ENCODE measurements at places on chromosomes 16 and 17.

DNA sequence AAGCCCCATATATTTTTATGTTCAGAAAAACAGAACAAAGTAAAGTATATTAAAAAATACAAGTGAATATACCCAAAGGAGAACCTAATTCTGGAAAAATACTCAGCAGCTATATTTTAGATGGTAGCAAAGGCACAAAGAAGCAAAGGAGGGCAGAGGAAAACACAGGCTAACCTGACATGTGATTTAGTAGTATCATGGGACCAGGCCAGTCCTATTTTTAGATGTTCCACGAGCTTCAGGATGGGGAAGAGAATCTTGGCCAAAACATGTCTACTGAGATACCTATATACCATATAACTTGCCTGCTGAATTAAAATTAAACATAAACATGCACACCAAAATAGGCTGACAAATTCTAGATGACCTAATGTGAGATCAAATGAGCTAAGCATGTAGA lies 32.9 kb downstream of the SMYD4 start:
- DNase-seq = no peak

DNA sequence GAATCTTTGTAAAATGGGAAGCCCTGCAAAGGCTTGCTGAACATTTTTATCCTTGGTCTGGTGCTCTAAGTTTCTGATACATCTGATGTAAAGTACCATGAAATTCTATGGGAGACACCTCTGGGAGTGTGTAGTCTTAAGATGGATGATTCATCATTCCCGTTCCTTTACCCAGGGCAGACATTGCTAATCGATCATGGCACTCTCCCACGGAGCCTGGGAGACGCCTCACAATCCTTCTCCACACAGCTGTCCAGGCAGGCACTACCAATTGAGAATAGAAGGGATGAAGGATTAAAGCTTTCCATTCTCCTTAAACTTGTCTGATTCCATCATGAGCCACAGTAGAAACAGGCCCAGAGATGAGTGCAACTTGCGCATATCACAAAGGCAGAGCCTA lies 144.8 kb downstream of the GSG1L start:
- no peak for DNase-seq

DNA sequence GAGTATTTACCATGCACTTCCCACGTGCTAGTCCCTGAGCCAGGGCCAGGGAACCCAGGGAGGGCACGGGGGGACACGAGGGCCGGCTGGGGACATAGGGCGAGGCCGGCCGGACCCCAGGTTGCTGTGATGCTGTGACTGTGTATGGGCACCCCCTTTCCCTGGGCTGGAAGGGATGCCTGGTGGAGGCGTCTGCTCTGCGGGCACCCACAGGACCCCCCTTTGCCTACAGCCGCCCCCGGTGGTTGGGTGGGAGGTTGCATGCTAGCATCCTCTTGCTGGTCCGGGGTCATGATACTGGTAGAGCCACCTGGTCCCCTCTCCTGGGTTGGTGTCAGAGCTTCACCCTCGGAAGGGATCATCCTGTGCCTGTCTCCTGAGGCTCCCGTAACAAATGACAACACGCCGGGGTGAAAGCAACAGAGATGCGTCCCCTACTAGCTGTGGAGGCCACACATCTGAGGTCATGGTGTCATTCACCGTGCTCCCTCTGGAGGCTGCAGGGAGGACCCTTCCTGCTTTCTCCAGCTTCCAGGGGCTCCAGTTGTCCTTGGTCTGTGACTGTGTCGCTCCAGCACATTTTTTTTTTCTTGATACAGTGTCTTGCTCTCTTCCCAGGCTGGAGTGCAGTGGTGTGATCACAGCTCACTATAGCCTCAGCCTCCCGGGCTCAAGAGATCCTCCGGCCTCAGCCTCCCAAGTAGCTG lies 3.1 kb upstream of the CIAO3 start:
- no peak for DNase-seq

- no peak for DNase-seq
These were observed 5.6 kb downstream of the CASKIN1 start for GRCh38 chr16:2190659-2191445.

GRCh38 chr17:74159226-74159840 lies 44.1 kb upstream of the RPL38 start:
- DNase-seq = no peak

GRCh38 chr16:46607529-46607928 lies 13.7 kb downstream of the SHCBP1 start:
- DNase-seq = no peak

- DNase-seq = no peak
These were observed 48.6 kb upstream of the ZNF469 start for GRCh38 chr16:88333848-88334777.

DNA sequence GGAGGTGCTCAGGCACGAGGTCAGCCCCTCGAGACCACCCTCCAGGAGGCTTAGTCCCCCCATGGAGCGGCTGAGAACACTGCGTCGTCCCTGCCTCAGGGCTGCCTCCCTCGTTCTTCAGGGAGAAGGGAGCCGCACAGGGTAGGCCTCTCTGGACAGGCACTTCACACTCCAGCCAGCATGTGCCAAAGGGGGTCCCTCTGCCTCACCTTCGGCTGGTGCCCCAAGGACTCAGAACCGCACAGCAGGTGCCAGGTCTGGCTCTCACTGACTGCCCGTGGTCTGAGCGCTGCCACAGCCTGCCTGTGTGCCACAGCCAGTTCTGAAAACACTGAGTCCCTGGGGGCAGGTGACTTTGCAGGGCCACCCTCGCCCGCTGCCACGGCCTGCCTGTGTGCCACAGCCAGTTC lies 7.1 kb downstream of the P2RX5 start:
- DNase-seq = no peak

- DNase-seq = peak; percentile 81
These were observed at the start of gene BIRC5 for GRCh38 chr17:78214016-78214705. Gene BIRC5 (plus strand): TSS chr17:78214253. CDS start chr17:78214317, 64 bp downstream.

DNA sequence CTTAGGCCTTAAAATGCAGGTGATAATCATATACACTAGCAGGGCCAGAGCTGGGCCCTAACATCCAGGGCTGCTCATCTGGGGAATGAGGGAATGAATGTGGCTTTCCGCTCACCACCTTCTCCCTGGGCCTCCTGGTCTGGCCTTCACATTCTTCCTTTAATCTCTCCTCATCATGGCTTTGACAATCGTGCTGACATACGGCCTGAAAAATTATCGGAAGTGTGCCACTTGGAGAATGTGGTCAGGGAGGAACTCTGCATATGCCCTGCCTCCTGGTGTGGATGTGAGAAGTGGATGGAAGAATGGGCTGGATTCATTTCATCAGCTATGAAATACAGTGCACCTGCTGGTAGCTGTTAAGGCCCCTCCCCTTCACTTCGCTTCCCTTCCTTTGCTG lies 2.4 kb downstream of the WSCD1 start:
- DNase-seq = no peak

DNA sequence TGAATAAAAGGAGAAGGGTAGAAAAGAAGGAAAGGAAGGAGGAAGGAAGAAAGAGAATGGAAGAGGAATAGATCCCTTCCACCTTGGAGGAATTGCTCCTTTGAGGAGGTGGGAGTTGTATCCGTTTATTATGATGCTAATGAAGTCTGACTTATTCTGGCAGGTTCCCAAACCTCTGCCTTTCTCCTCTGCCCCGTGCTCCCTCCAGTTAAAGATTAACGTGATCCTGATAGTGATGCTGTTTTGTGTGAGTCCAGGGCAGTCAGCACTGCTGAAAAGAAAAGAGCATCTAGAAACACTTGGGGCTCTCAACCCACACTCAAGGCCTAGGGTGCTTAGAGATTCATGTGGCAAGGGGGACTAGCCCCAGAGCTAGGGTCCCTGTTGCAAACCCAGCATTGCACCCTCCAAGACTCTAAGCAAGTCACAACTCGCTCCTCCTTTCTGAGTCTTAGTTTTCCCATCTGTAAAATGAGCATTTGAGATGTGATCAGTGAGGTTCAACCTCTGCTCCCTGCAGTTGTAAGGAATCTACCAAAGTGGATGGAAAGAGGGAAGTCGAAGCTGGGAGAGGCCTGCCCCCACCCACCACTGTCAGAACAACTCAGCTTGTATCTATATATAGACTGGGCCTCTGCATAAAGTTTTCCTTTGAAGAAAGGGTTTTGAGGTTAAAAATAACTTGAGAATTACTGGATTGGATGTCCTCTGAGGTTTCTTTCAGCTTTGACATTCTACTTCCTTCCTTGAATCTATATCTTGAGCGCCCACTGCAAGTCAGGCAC lies 46.9 kb upstream of the TMEM132E start:
- no peak for DNase-seq

DNA sequence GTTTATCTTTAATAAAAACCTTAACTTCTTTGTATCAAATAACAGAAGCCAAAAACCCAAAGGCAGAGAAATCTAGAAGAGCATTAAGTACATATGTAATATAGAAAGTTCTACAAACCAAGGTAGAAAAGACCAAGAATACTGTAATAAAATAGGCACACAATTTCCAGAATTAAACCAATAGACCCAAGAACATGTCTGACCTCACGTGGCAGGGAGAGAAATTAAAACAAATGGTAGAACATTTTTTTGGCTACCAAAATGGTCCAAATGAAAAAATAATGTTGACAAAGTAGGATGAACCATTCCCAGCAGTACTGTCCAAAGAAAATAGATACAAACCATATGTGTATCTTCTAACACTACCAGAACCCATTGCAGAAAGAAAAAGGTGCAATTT lies 183.5 kb downstream of the CPPED1 start:
- no peak for DNase-seq

DNA sequence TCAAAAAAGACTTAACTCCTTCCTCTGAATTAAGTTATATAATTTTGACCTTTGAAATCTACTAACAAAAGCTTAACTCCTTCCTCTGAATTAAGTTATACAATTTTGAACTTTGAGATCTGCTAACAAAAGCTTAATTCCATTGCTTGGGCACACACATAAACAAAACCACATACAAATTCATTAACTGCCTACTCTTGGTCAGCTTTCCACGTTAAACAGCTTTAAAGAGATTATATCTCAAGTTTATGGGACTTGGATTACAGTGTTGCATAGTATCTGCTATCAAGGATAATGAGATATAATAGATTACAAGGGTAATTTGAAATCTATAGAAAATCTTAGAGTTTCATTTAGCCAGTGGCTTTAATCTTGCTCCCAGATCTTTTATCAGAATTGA lies 23.5 kb downstream of the COX10 start:
- no peak for DNase-seq

DNA sequence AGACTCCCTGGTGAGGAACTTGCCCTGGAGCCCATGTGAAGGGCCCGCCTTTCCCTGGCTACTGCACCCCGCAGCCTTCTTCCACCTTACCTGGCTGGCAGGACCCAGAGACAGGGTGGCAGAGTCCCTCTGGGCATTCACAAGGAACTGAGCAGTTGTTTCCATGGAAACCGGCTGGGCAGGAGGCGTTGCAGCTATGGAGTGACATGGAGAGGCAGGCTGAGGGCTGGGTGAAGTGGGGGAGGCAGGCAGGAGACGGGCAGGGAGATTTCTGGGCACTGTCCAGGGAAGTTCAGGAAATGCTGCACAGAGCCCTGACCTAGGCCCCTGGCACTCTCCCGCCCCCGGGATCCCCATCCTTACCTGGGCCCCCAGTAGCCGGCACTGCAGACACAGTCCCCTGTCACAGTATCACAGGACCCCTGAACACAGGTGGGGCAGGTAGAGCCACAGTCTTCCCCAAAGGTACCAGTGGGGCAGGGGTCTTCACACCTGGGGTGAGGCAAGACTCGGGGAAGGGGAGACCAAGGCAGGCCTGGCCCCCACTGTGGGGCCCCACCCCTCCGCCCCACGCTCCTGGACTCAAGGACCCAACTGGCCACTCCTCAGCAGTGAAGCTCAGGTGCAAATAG lies 5.9 kb downstream of the SCARF1 start:
- DNase-seq = no peak

- DNase-seq = no peak
These were observed 6.8 kb upstream of the ZNF423 start for GRCh38 chr16:49862694-49863093.
